Left lobe of liver (tissue), 2 donors: ENCODE measurements at places on chromosomes 5 and 9. TPM values are rescaled to one million over a fixed set of nuclear protein-coding genes. Genes with fewer than 3 reads are reported as not detected.
A peak's percentile ranks its signal among the peaks of the same experiment; 100 is the strongest.

GRCh38 chr9:121598965-121599871, 52.2 kb upstream of the DAB2IP start:
- DNase-seq, result peak; percentile 92

GRCh38 chr5:169697976-169698375, 60.9 kb downstream of the DOCK2 start:
- no peak for DNase-seq

- DNase-seq, result no peak
Measured at GRCh38 chr9:130688072-130688471, 5.5 kb upstream of the EXOSC2 start.

DNA sequence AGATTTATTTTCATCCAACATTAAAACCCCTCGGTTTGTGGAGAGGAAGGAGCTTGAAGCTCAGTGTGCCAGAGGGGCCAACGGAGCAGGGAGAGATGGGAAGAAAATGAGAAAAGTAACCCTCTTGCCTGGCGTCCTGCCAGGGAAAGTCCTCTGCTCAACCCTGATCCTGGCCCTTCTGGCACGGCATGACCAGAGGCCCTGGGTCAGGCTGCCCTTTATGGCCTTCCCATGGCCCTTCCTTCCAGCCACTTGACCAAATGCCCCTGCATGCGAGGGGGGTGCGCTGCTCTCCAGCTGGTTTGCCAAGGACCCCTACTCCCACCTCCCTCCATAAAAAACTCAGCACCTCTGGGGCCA, 43.8 kb downstream of the SPRY4 start:
- no peak for DNase-seq

- DNase-seq, result no peak
Measured at GRCh38 chr5:84016085-84016484, 295.4 kb upstream of the HAPLN1 start.

- peak; percentile 21 for DNase-seq
Measured at GRCh38 chr9:134575103-134575900, 66.3 kb upstream of the COL5A1 start.

DNA sequence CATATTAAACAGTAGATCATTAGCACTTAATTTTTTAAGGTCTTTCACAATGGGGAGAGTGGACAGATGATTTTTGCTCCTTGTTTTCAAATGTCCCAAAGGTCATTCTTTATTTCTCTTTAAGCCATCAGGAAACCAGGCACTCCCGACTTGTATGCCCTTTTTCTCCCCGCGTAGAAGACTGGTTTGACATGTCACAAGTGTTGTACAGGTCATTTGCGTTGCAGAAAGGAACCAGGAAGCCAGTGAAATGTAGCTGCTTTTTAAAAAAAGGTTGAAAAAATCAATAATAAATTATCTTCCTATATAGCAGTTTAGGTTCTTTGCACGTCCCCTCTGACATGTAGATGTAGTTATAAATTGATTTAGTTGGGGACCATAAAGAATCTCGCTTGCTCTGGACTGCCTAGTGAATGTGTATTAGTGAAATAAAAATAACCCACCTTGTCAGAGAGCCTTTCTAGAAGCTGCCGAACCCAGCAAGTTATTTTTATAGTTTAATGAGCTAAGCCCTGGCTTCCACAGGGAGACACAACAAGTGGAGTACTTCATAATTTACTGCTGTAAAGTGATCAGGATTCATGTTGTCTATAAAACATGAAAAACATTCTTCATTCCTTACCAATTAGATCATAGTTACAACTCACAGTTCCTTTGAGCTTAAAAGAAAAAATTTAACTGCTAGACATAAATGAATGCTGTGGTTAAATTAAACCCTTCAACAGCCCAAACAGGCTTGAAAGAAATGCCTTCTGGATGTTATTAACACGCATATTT, 404.6 kb downstream of the CSNK1G3 start:
- no peak for DNase-seq

GRCh38 chr5:143920772-143921171, 108.8 kb downstream of the HMHB1 start:
- no peak for DNase-seq

DNA sequence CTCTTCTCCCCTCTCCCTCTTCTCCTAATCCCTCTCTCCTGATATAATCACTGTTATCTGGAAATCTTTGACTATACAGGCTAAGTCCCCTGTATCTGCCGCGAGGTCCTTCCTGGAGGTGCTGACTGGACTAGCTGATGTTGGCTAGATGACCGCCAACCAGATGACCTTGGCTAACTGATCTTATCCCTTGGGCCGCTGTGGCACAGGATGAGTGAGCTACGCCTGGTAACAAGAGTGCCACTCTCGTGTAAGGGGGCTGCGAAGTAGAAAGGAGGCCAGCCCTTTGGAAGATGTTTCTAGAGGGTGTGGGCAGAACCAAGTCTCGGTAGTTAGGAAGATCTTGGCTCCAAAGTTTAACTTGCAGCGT, 345 bp upstream of the PRRC1 start:
- DNase-seq, result no peak

GRCh38 chr5:95835682-95836385, 13.3 kb upstream of the GLRX start:
- DNase-seq, result peak; percentile 49

DNA sequence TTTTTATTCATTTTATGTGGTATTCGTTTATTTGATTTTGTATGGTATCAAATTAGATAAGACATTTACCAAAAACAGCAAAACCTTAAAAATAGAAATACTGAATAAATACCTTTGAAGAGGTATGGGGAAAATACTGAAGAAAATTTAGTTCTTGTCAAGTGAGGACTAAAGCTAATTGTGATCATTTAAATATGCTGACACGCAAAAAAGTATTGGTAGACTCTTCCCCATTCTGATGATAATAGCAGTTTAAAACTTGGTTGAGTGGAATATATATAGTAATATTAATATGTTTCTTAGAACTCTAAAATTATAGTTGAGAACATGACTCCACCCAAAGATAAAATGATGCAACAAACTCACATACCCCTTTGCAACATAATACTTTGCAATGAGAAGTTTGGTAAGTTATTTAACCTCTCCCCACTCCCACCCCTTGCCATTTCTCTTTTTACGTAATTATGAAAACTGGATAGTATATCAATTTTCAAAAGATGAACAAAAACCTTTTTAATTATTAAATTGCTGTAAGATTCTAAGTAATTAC, 30.1 kb upstream of the SNX24 start:
- no peak for DNase-seq

GRCh38 chr9:4936277-4936676, 48.8 kb upstream of the JAK2 start:
- DNase-seq, result no peak

DNA sequence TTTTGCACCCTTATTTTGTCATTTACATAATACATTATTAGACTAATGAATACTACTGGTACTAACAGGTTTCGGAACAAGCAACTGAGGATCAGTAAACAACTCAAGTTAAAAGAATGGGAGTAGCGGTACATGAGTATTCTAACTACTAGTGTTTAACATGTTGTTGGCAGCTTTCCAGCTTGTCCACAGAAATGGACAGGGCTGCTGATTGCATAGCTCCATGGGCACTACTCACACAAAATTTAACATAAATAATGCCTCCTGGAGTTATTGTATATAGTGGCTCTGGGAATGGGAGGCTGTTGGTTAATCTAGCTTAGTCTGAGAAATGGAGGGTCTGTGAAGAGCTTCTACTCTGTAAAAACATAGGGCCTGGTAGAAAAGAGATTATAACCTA, 6.7 kb downstream of the NCBP1 start:
- no peak for DNase-seq

DNA sequence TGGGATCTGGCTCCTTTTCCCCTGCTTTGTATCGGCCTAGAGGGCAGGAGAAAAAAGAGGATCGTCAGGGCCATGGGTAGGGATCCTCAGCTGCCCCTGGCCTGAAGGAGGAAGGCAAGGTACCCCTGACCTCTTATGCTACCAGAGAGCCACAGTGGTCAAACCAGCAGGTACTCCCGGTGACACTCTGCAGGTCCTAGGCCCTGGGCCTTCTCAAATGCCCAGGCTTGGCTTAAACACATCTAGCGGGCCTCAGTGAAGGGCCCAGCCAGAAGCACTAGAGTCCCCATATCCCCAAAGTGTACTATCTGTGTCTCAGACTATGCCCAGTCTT, 3.5 kb downstream of the IRF1 start:
- DNase-seq, result peak; percentile 31

- no peak for DNase-seq
Measured at GRCh38 chr5:31990701-31991110, 183.4 kb downstream of the GOLPH3 start.

- DNase-seq, result no peak
Measured at GRCh38 chr9:101140764-101141163, 112.2 kb downstream of the PLPPR1 start.

GRCh38 chr5:39100851-39101396, 26.7 kb upstream of the RICTOR start:
- no peak for DNase-seq

- DNase-seq, result no peak
Measured at GRCh38 chr5:142293486-142293885, 31.3 kb downstream of the SPRY4 start.

GRCh38 chr5:1343931-1344901, 683 bp downstream of the CLPTM1L start:
- DNase-seq, result no peak

GRCh38 chr5:7683753-7684152, 167.2 kb downstream of the CFAP90 start:
- DNase-seq, result no peak

DNA sequence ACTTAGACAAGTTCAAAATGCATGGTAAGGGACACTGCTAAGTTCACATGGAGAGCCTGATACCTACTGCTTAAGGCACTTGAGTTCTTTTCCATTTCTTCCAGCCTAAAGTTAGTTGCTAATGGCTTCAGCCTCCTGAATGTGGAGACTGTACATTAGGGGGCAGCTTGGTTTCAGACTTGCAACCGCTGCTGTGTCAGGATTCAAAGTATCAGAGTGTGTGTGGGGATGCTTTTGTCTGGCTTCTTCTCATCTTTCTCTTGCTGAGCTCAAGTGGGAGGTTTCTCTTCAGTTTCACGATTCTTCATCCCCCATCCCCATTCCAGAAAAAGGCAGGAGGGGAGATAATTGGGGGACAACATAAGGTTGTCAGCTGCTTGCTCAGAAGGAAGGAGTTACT, 49.4 kb downstream of the ATP10B start:
- no peak for DNase-seq

DNA sequence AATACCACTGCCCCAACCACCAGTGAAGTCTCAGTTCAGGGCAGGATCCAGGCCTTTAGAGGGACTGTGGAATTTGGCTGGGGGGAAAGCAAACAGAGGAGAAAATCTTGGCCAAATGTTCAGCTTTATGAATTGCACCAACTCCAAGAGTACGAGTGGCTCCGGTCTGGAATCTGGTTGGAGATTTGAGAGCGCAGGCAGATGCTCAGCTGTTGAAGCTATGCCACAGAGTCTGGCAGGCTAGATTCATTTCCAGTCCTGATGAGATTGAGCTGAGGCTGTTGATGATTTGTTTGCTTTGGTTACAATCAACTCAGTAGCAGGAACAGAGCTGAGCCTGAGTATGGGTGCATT, 9.1 kb upstream of the HSPB3 start:
- no peak for DNase-seq

GRCh38 chr5:143454936-143455516, 51.5 kb upstream of the NR3C1 start:
- DNase-seq, result no peak

GRCh38 chr5:125865166-125865815, 557.9 kb upstream of the GRAMD2B start:
- no peak for DNase-seq

DNA sequence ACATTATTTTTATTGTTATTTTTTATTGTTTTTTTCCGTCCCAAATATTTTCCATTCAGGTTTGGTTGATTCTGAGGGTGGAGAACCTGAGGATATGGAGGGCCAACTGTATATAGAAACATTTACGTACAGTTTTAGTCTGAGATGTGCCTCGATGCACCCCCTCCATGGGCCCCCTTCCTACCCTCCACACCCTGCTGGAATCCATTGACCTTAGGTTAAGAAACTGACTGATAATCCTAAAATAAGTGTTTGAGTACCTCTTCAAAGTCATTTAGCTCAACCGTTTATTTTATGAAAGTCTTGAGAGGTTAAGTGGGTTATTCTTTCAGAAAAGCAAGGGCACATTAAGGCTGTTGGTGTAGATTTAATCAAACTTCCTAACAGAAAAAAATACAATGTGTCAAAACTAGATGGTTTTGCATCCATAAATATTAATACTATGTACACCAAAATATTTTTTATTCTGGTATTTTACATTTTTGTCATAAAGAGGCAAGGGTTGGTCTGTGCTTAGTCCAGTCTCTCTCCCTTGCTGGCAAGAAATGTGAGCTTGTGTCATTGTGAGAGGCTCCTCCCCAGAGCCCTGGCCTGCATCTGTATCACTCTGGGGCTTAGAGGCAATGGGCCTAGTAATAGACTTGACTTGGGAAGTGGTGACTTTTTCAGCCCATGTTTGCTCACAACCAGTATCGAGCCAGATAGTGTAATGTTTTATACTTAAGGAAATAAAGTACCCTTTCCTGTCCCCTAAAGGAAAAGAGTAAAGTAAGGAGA, 15.7 kb downstream of the MTRR start:
- no peak for DNase-seq

DNA sequence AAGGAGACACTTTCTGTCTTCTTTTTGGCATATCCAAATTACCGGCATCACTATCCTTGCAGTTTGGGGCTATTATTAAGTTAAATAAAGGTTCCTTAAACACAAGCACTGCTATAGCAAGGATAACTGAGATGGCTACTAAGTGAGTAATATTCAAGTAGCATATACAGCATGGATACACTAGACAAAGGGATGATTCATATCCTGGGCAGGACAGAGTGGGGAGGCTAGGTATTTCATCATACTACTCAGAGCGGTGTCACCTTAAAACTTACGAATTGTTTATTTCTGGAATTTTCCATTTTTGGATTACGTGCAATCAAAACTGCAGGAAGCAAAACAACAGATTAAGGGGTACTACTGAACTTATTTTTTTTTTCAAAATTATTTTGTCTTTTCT, 54.1 kb downstream of the FER start:
- no peak for DNase-seq

GRCh38 chr5:78905084-78905938, 79.8 kb downstream of the ARSB start:
- DNase-seq, result no peak

DNA sequence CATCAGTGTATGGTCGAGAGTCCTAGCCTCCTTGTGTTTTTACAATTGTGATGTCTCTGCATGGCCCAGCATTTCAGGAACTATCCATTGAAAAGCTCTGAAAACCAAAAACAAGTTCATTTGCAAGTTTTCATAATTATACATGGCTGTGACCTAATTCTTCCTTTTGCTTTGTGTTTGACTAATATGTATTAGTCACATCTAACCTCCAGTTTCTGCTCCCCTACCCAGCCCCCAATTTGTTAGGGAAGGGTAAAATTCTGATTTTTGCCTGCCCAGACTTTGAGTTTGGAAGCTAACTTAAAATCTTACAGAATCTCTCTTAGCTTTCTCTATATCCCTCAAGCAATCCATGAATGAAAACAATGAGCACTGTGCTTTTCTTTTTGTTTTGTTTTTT, 128.2 kb upstream of the SEMA6A start:
- no peak for DNase-seq

WDR38 gene
- total RNA-seq, result not detected

WDR31 gene
- 3.0 TPM for total RNA-seq

BARX1 gene
- not detected for total RNA-seq

CHSY3 gene
- total RNA-seq, result 0.83 TPM

CPLANE1 gene
- total RNA-seq, result 3.7 TPM

SURF6 gene
- total RNA-seq, result 9.7 TPM

DEPDC1B gene
- total RNA-seq, result 0.23 TPM

CARD9 gene
- 2.1 TPM for total RNA-seq
